ENCODE measurements at places on chromosomes 5 and 9. TPM values are rescaled to one million over a fixed set of nuclear protein-coding genes. Genes with fewer than 3 reads are reported as not detected.

GRCh38 chr9:134536101-134536900, 105.3 kb upstream of the COL5A1 start:
- no peak for DNase-seq

TEK gene
- total RNA-seq = not detected

- peak; percentile 67 for DNase-seq
Observed at GRCh38 chr9:92808726-92809451, 44.3 kb upstream of the BICD2 start.

CD274 gene
- total RNA-seq = 4.0 TPM

GPRIN1 gene
- total RNA-seq = 2.5 TPM

HTR1A gene
- not detected for total RNA-seq

PDE4D gene
- total RNA-seq = 70.7 TPM

MATR3 gene
- 174 TPM for total RNA-seq

DNA sequence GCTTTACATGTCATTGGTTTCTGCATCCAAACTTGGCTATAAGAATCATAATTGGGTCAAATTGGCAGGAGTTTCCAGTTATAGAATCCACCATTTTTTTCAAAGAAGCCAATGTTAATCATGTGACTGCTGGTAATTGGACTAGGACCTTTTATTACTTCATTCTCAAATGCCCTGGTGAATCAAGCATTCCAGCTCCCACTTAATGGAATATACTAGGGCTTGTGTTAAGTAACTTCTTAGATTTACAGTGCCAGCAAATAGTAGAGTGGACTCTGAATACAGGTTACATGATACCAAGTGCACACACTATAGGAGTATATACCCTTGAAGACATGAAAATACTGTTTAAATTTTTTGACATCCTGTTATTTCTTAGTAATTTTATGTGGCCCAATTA, 96.7 kb downstream of the NUDT12 start:
- DNase-seq = no peak

SLC6A19 gene
- total RNA-seq = not detected

- peak; percentile 32 for DNase-seq
Observed at GRCh38 chr5:142618130-142618523, 67.8 kb downstream of the FGF1 start.

QRFP gene
- not detected for total RNA-seq

DNA sequence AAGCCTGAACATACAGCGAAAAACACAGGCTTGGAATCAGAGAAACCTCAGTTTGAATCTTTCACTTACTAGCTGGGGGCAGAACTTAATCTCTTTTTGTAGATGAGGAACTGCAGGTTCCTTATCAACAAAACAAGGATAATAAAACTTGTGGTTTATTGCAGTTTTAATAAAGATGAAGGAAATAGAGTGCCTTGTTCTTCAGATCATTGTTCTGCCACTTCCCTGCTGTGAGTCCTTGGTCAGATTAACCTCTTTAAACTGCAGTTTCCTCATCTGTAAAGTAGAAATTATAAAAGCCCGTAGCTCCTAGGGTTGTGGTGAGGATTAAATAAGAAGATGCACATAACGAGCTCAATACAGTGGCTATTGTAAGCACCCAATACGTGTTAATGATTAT, 57.4 kb downstream of the FEM1C start:
- no peak for DNase-seq

- no peak for DNase-seq
Observed at GRCh38 chr9:107935931-107936330, 446.4 kb upstream of the KLF4 start.

SLC4A9 gene
- 0.13 TPM for total RNA-seq
